ENCODE measurements at places on chromosomes 3 and 15. TPM values are rescaled to one million over a fixed set of nuclear protein-coding genes. Genes with fewer than 3 reads are reported as not detected.

PLA2G4D gene
- not detected for total RNA-seq

RHOV gene
- total RNA-seq, result not detected

PAQR5 gene
- total RNA-seq, result 1.9 TPM

NR1I2 gene
- not detected for total RNA-seq

PLSCR5 gene
- total RNA-seq, result not detected

GPX1 gene
- 337 TPM for total RNA-seq

Measured in epithelial cell of alveolus of lung (primary cell).